ENCODE measurements at places on chromosomes 2 and 18. TPM values are rescaled to one million over a fixed set of nuclear protein-coding genes. Genes with fewer than 3 reads are reported as not detected.

GRCh38 chr2:46183426-46183825 is 113.8 kb upstream of the EPAS1 start:
- no peak for DNase-seq

GRCh38 chr2:222160944-222161343 is 137.9 kb downstream of the PAX3 start:
- DNase-seq, result no peak

GRCh38 chr2:27202854-27203253 is 9.0 kb upstream of the ATRAID start:
- no peak for DNase-seq

The HOXD10 gene
- total RNA-seq, result not detected

The HOXD12 gene
- total RNA-seq, result not detected
